ENCODE measurements at places on chromosomes 1 and 21.

GRCh38 chr1:103283371-103283770 is 175.0 kb upstream of the COL11A1 start:
- no peak for DNase-seq

DNA sequence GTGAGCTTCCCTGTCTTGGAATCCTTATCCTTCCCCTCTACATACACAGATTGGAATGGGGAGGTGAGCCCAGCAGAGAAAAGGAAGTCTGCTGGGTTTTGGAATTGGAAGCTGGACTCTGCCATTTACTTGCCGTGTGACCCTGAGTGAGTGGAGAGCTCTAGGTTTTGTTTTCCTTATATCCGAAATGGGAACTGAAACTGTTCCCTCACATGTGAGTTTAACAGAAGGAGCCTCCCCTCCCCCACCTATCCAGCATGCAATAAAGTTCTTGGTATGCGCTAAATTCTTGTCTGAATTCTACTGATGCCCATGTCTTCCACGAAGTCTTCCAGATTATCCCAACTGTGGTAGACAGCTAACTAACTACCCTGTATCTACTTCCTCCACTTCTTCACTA is 58.7 kb downstream of the NENF start:
- DNase-seq = no peak

DNA sequence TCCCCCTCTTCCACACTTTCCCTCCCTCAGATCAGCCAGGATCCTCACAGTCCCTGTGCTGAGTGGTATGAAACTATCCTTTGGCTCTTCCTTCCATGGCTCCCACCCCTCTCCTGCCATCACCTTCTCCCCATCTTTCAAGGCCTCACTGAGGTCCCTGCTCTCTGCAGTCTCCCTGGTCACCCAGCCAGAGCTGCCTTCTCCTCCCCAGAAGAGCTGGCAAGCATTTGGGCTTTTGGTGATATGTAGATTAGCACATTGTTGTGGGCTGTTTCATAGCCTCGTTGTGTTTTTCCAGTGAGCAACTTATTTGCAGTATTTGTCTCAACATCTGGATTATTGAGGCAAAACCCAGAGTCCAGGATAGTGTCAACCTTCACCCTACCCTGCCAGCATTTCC is 2.2 kb downstream of the CSF1 start:
- DNase-seq = no peak

- DNase-seq = no peak
Observed at GRCh38 chr21:39221282-39221996, 38.2 kb upstream of the PSMG1 start.

DNA sequence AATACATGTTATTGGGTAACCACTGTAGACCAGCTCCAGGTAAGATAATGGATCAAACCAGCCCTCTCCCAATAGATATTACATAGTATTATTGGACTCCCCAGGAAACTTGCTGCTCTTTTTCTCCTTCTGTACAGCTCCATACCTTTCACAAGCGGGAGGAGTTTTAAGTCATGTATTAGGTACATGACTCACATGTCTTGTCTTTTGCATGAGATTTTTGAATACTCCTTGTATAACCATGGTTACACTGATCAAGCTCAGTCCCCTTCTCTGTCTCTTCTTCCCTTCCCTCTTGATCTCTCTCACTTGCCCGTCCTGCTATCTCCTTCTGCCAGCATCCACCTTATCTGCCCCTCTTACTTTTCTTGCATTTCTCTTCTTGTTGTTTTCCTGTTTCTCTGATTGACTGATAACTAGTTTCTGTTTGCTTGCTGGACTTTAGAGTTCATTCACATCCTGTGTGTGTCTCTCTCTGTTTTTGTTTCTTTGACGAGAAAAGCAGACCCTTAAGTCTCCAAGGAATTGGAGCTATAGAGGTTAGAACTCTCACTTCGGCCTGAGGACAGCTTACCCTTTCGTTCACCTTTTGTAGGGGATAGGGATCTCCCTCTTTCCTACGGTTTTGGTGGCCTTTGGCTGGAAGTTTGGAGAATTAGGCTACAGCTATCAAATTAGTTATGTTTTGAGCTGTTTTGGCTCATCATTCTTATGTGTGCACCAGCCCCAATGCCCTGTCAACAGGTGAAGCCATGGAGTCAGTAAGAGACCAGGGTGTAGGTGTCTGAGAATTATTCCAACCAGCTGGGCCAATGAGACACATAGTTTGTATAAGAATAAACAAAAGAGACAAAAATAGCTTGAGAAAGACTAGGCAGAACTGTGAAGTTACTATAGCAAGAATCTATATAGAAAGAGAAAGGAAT is 49.0 kb upstream of the ASB17 start:
- no peak for DNase-seq

DNA sequence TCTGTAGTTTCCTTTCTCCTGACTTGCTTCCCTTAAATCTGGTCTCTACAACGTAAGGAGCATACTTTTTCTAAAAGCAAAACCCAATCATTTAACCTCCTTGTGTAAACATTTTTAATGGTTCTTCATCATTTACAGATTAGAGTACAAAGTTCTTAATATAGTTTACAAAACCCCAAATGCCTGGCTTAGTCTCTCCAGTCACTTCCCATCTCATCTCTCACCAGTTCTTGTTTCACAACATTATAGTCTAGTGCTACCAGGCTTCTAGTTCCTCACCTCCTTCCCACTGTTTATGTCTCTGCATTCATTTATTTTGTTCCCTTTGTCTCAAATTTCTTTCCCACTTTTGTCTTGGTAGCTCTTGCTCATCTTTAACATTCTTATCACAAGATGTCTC is 168.4 kb downstream of the FASLG start:
- no peak for DNase-seq

DNA sequence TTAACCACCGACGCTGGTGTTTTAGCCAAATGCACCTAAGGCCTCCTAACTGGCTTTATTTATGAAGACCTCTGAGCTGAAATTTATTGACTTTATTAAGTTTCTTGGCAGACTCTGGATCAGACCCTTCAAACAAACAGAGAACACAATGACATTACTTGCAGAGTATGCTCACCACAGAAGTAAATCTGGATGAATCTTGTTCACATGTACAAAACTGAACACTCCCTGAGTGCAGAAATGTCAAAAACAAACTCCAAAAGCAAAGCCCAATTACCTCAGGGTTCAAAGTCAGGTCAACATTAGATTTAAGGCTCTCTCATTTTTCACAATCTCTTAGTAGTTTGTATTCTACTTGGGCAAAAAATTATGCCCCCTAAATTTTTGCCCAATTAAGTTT is 218.6 kb downstream of the SLC45A1 start:
- no peak for DNase-seq

- DNase-seq = no peak
Observed at GRCh38 chr1:20493309-20493708, 7.3 kb upstream of the CAMK2N1 start.

DNA sequence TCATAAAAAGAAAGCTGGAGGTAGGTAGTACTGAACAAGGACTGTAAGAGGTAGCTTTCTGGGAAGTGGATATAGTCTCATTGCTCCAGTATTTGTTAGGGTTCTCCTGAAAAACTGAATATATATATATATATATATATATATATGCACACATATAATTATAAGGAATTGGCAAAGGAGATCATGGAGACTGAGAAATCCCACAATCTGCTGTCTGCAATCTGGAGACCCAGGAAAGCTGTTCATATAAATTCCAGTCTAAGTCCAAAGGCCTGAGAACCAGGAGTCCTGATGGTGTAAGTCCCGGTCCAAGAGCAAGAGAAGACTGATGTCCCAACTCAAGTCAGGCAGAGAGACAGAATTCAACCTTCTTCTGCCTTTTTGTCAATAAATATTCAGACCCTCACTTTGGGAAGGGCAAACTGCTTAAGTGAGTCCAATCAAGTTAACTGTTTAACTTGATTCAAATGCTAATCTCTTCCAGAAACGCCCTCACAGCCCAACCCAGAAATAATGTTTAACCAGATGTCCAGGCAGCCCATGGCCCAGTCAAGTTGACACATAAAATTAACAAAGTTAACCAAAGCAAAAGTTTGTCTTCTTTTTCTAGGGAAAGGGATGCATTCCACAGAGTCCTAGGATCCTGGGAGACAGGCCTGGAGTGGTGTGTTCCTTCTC is 225.3 kb upstream of the KAZN start:
- no peak for DNase-seq

- no peak for DNase-seq
Observed at GRCh38 chr1:92956254-92957029, 4.8 kb downstream of the DIPK1A start.

- DNase-seq = no peak
Observed at GRCh38 chr1:24749252-24749651, 4.0 kb downstream of the CLIC4 start.

DNA sequence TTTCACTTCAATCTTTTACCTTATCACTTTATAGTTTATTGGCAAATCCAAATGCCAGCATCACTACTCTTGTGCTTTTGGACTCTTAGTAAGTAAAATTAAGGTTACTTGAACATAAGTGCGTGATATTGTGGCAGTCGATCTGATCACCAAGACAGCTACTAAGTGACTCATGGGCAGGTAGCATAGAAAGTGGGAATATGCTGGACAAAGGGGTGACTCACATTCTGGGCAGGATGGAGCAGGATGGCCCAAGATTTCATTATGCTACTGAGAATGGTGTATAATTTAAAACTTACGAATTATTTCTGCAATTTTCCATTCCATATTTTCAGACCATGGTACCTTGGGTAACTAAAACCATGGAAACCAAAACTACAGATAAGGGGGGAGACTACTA is 120.2 kb downstream of the ROR1 start:
- DNase-seq = no peak

DNA sequence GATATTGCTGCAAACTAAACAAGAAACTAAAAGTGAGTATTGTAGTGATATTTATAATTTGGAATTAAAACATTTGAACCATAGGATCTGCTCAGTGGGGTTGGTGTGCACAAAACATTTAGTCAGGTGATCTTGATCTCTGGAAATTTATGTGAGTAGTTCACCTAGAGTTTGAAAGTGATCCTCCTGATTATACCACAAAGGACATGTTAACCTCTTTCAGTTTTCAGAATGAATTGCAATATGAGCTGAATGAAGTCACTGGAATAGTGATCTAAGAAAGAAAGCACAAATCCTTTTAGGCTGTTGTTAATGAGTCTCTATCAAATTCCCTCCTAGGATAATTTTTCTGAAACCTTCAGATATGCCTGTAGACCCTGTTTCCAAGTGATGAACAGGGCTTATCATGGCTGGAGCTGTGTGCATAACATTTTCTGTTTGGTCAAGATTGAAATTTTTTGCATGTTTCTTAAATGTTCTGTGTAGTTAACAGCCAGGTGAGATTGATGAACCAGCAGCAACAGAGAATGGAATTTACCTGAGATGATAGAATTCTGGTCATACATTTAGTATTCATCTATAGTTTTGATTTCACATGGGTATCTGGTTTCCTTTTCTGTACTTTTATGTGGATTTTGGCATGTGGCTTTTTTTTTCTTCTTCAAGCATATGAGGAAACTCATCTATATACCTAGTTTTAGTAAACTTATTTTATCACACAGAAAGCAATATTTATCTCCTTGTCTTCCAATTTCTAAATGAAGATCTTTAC is 25.5 kb downstream of the CDC14A start:
- no peak for DNase-seq

GRCh38 chr21:24050231-24050630 is 1557.0 kb downstream of the MRPL39 start:
- DNase-seq = no peak

- DNase-seq = no peak
Observed at GRCh38 chr1:44812822-44813543, 4.7 kb downstream of the BTBD19 start.

GRCh38 chr21:41847066-41847804 is 31.9 kb downstream of the PRDM15 start:
- DNase-seq = no peak

DNA sequence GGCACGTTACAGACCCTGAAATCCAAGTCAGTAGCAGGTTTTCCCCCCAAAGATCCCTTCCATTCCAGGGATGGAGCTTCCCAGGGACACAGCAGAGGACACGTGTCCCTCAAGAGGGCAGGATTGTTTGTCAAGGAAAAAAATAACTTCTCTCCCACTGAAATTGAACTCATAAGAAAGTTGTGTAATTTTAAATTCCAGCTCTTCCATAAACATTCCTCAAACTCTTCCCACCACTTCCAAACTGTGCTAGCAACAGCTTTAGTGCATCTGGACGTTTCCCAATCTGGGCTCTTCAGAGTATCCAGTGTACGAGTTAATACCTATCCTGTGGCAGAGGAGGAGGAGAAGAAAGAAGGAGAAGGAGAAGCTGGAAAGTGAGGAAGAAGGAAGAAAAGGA is 79.6 kb downstream of the PSMG1 start:
- no peak for DNase-seq

DNA sequence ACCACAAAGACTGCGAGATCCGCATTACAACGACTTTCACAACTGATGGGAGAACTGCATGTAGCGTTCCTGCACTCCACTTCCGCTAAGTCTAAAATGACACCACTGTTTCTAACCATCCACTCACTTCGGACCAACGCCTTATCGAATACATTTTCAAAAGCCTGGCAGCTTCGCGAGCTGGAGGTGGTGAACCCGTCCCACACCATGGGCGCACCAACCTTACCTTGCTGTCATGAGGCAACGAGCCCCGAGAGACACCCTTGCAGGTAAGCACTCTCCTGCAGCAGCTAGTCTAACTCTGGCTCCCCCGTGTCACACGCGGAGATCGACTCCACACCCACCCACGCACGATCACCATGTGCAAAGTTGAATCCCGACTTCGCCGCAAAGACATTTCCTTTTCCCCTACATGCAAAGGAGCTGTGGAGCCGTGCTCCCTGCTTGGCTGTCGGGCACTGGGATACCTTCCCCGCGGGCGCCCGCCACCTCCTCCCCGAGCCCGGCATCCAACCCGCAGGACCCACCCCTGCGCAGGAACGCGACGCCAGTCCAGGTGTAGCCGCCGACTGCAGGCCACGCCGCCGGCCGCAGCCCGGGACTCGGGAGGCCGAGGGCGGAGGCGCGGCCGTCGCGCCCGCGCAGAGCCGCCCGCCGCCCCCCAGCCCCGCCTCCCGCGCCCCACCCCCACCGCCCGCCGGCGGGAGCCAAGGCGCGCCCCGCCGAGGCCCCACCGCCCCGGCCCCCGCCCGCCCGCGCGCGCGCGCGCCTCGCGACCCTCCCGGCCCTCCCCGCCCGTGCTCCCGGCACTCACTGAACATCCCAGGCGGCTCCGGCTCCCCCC is 629 bp downstream of the TAF5L start:
- no peak for DNase-seq

- no peak for DNase-seq
Observed at GRCh38 chr1:11650331-11650991, 3.8 kb downstream of the FBXO2 start.

GRCh38 chr1:90605070-90605469 is 112.0 kb downstream of the BARHL2 start:
- DNase-seq = no peak

All from NCI-H1048 (cell line).